ENCODE measurements at places on chromosomes 5 and 9.

DNA sequence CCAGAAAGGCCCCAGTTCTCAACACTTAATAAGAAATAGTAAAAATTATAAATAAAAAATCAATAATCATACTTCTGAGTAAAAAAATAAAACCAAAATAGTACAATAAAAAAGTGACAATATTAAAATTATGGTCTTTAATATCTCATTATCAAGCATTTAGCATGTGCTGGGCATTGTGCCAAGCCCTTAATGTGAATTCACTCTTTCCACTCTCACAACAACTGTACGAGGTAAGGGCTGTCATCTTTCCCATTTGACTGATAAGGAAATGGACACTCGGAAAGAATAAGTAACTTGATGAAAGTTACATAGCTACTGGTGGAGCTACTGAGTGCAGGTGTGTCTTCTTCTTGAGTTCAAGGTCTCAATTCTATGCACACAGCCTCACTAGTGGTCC lies 43.6 kb downstream of the SEC61B start:
- no peak for DNase-seq

- peak; percentile 38 for DNase-seq
Observed at GRCh38 chr9:133375116-133375723, 640 bp downstream of the SURF4 start.

GRCh38 chr9:137046088-137046787 lies at the start of gene NPDC1:
TSS of gene NPDC1 (minus strand) at chr9:137046177. CDS start at chr9:137045989, 188 bp downstream.
- DNase-seq = peak; percentile 84

- no peak for DNase-seq
Observed at GRCh38 chr5:51433052-51433710, 49.9 kb downstream of the ISL1 start.

DNA sequence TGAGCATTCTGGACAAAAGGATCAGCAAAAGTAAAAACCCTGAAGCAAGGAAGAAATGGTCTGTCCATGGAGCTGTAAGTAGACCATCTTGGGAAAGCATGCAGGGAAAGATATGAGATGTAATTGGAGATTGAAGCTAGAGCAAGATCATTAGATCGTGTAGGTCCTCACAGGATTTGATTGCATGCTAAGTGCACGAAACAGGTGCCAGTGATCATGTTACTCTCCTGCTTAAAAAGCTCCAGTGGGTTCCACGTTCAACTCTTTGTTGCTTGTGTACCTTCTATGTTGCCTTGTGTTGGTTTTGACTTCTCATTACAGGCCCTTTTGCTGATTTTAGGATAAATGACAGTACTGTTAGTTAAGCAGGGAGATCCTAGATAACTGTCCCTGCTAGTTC lies 442.0 kb downstream of the DMRT2 start:
- no peak for DNase-seq

GRCh38 chr9:104798209-104798995 lies 34.5 kb downstream of the NIPSNAP3B start:
- no peak for DNase-seq

GRCh38 chr9:74775396-74775795 lies 112.3 kb downstream of the TRPM6 start:
- DNase-seq = no peak

GRCh38 chr5:137040024-137040423 lies 459.1 kb downstream of the SPOCK1 start:
- DNase-seq = no peak

GRCh38 chr9:127116957-127117356 lies 5.5 kb downstream of the ANGPTL2 start:
- DNase-seq = no peak

GRCh38 chr9:100573655-100574260 lies 4.1 kb upstream of the CAVIN4 start:
- no peak for DNase-seq

DNA sequence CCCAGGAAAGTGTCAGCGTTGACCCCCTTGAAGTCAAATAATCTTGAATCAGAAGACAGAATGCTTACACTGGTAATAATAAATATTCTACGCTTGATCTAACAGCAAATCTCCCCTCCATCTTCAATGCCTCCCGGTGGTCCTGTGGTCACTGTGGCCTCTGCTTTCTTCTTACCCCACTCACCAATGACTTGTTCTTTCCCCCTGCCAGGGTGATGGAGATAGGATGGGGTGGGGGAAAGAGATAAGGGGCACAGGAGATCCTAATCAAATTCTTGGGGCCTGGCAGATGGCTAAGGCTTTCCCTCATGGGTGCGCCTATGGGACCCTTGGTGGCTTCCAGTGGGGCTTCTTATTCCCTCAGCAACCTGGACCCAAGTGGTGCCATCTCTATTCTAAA lies 152.6 kb upstream of the EGFLAM start:
- DNase-seq = no peak

GRCh38 chr9:14136047-14136635 lies 177.8 kb downstream of the NFIB start:
- DNase-seq = no peak

GRCh38 chr5:120703918-120704587 lies 240.0 kb downstream of the PRR16 start:
- no peak for DNase-seq

DNA sequence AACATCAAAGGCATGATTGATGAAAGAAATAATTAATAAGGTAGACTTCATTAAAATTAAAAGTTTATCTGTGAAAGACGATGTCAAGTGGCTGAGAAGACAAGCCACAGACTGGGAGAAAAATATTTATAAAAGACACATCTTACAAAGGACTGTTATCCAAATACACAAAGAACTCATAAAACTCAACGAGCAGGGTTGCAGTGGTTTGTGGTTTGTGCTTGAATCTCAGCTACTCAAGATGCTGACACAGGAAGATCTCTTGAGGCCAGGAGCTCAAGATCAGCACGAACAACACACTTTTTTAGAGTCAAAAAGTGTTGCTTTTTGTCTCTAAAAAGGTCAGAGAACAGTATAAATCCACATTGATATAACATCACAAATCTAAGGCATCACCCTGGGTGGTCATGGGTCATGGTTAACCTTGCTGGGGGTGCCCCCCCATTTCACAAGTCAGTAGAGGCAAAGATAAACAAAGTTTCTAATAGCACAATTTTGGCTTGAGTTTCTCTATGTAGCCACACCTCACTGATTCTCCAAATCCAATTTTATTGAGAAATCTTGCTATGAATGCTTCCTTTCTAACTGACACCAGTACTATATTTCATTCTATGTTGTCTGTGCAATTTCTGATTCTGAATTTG lies 342.9 kb upstream of the RPS23 start:
- DNase-seq = no peak

DNA sequence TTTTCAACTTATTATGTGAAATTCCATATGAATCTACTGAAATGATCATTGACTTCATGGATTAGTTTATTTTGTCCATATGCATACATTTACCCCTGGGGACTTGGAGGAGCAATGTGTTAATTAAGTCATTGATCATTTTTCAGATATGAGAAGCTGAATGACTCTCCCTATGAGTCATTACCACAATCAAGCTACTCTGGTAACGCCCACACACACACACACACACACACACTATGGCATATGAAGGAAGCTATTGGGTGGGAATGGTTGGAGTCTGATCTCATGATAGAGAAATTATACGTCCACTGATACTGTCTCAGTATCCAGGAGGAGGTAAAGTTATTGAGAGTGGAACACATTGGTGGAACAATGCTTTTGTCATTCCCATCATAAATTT lies 528.9 kb downstream of the AGTPBP1 start:
- DNase-seq = no peak

DNA sequence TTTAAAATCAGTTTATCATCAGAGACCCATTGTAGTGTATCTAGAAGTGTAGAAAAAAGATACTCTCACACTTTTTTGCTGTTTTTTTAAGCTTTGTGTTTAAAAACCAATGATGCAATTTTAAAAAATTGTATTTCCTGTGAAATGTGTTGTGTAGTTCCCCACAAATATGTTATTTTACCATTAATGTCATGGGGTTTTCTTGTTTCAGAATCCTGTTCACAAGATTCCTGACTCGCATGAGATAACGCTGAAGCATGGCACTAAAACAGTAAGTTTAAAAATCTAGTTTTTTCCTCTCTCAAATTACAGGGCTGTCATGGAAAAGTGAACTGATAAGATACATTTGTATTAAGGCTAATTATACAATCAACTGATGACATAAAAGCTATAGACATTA lies 58.6 kb downstream of the WDR70 start:
- DNase-seq = no peak

DNA sequence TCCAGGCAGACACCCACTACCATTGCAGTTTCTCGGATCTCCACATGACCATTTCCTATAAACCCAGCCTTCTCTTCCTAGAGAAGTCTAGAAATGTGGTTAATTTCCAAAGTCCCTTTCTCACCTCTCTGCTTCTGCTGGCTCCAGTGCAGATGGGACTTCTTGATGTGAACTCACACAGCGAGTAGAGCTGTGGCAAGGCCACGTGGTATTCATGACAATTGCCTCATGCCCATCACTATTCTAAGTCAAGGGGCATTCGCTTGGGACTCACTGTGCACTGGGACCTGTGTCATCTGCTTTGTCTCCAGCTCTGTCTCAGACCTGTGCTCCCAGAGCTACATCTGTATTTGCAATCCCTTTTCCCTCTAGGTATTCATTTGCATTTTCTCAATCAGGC lies 6.2 kb downstream of the CD180 start:
- DNase-seq = no peak

DNA sequence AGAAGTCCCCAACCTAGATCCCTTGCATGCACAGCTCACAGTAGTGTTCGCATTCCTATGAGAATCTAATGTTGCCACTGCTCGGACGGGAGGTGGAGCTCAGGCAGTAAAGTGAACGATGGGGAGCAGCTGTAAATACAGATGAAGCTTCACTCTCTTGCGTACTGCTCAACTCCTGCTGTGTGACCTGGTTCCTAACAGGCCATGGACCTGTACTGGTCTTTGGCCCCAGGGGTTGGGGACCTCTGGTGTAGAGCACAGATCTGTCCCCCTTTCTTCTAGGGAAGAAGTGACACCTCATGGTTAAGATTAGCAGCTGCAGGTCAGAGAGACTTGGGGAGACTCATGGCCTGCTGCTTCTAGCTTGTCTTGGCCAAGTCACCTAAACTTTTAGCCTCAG lies 7.1 kb downstream of the ARHGEF28 start:
- DNase-seq = no peak

GRCh38 chr5:55234121-55234700 lies 803 bp upstream of the CCNO start:
- peak; percentile 30 for DNase-seq

GRCh38 chr5:158755986-158756385 lies 343.7 kb downstream of the EBF1 start:
- no peak for DNase-seq

DNA sequence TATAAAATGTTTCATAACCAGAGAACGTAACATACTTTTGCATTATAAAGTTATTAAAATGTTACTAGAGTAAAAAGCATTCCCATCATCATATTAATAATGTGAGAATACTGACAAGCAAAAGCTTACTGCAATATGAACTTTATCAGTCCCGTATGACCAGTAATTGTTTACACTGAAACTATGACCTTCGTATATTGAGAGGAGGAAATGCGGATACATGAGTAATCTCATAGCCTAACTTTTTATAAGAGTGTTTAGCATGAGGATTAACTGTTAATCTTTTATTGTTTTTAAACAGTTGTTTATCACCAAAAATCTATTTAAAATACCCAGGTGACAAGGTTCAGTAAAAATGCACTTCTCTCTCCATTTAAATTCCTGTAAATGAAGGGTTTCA lies 272.4 kb downstream of the SLF1 start:
- DNase-seq = no peak

GRCh38 chr5:177189416-177189815 lies 55.8 kb downstream of the NSD1 start:
- no peak for DNase-seq

- peak; percentile 70 for DNase-seq
Observed at GRCh38 chr5:16508730-16509531, 43.3 kb upstream of the ZNF622 start.

GRCh38 chr5:134139891-134140469 lies 25.5 kb downstream of the TCF7 start:
- peak; percentile 14 for DNase-seq

GRCh38 chr5:36877667-36878391 lies 1.3 kb downstream of the NIPBL start:
- DNase-seq = no peak

- no peak for DNase-seq
Observed at GRCh38 chr5:128111818-128112448, 28.4 kb downstream of the SLC12A2 start.

GRCh38 chr5:97011567-97011966 lies 75.7 kb downstream of the LNPEP start:
- DNase-seq = no peak

DNA sequence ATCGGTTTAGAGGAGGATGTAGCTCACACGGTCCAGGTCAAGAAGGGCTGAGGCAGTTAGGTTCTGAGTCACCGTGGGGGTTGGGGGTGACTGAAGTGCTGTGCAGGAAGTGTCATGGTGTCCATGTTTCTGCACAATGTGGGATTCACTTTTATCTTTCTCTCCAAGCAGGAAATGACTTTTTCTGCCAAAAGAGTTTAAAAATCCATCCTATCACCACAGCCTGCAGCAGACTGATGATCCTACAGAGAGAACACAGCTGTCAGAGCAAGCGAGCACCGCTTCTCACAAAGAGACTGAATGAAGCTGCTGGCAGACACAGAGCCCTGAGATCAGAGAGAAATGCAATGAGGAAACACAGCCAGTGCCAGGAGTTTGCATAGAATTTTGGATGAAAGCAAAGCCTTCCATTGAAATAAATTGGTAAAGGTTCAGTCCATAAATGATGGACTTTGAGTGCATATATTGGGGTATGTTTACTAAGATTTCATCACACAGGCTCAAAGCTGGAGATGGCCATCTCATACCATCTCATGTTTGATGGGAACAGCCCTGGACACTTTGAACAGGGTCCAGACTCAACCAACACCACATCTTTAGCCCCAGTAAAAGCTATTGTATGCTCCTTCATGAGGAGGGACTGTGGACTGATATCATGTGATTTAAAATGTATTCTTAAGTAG lies 213.9 kb upstream of the FBXL7 start:
- no peak for DNase-seq
